ENCODE measurements at places on chromosomes 7 and 10.

DNA sequence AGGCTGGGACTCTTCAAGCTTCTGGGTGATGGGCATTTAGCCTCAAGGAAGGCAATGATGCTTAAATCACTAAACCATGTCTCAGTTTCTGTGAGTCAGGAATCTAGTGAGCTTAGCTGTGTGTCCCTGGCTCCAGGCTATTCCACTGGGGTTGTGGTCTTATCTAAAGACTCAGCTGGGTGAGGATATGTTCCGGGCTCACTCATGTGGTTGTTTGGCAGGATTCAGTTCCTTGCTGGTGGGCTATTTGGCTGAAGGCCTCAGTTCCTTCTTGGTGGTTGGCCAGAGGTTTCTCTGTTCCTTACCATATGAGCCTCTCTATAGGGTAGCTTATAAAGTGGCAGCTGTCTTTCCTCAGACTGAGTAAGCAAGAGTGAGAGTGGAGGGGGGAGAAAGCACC is 12.0 kb downstream of the EVX1 start:
- no peak for DNase-seq

DNA sequence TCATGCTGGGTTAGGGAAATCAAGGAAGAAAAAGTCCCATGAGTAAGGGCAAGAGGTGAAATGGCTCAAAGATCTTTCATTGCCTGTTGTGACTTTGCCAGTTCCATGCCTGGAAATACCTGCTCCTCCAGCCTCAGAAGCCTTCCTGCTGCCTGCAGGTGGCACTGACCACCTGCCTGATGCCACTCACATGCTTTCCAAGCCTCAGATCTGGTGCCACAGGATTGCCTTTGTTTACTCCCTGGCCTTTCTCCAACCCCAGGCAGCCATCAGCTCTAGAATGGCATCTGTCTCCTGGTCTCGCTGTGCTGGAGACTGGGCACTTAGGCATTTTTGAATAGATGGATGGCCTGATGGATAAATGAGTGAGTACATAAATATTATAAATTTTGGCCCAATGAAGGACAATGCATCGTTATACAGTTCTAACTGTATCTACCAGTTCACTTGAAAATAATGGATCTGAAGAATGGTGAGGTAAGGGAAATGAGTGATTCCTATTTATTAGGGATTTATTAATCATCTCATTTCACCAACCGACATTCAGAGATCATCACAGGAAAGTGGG is 657.2 kb downstream of the INHBA start:
- DNase-seq = no peak

DNA sequence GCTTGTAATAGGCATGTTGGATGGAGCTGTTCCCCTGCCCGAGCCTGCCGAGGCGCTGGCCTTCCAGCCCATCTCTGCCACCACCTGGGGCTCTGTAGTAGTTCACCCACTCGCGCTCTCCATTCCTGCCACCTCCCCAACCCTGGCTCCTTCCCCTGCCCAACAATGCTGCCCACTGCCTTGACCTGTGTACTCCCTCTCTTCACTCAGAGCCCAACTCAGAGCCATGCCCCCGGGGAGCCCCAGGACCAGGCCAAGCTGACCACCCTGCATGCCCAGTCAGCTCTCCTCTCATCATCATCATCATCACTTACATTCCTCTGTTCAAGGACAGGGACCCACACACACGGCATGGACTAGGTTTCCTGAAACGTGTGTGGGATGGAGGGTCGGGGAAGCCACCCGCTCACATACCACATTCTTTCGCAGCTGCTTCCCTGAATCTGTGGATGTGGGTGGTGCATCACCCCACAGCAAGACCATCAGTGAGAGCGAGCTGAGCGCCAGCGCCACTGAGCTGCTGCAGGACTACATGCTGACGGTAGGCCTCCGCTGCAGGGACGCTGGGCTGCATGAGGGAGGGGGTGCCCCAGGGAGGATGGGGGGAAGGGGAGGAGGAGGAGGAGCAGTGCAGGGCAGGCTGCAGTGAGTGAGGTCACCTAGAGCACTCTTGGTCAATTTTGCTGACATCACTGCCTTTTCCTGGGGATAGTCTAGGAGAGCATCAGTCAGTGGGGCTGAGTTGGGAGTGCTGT is 15.6 kb downstream of the NACAD start:
- no peak for DNase-seq

- DNase-seq = no peak
Observed at GRCh38 chr7:47361746-47362215, 220.1 kb downstream of the TNS3 start.

DNA sequence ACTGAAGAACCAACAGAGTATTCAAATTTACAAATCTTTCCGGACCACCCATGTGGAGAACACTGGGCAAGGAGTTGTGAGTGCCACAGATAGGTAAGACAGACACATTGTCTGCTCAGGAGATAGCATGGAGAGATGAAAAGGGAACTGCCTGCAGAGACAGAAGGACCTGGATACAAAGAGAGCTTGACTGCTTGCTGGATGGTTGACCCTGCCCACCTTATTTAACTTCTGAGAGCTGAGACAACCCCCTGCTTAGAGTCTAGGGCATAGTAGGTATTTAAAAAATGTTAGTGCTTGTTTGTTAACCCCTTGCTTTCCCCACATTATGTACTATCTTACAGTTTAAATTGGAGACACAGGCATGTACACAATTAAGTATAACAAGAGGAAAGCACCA is 314.1 kb downstream of the THSD7A start:
- no peak for DNase-seq

GRCh38 chr7:29684787-29685650 is 121.3 kb upstream of the WIPF3 start:
- peak; percentile 26 for DNase-seq

GRCh38 chr7:148058092-148058491 is 532.5 kb upstream of the C7orf33 start:
- DNase-seq = no peak

- no peak for DNase-seq
Observed at GRCh38 chr10:31605861-31606525, 287.0 kb downstream of the ZEB1 start.

GRCh38 chr10:4671451-4672145 is 154.4 kb upstream of the AKR1E2 start:
- no peak for DNase-seq

DNA sequence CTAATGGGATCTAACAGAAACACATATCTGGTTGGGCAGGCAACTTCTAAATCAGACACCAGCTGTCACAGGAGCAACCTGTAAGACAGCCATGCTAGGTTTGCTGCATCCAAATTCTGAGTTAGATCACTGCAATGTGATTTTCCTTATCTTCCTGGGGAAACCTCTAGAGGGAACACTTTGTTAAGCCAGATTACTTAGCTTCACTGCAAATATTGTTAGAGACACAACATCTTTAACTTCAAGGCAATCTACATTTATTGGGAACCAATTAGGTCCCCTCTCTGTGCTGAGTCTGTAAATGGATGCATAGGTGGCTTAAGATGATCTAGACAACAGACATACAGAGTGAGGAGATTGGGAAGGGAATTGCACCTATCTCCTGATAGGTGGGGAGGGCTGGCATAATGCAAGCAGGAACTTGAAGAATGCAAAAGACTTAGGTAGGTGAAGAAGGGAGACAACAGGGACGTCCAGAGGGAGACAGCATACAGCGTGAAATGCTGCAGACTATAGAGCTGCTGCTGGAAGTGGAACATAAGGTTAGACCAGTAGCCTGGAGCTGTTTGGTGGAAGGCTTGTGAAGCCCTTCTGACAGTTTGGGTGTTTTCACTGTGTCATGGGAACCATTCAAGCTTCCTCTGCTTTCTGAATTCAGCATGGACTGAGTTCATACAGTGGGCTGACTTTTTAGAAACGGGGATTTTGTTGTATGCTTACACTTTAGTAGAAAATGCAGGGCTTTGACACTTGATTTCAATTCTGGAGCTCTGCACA is 109.8 kb upstream of the ELMO1 start:
- DNase-seq = no peak

DNA sequence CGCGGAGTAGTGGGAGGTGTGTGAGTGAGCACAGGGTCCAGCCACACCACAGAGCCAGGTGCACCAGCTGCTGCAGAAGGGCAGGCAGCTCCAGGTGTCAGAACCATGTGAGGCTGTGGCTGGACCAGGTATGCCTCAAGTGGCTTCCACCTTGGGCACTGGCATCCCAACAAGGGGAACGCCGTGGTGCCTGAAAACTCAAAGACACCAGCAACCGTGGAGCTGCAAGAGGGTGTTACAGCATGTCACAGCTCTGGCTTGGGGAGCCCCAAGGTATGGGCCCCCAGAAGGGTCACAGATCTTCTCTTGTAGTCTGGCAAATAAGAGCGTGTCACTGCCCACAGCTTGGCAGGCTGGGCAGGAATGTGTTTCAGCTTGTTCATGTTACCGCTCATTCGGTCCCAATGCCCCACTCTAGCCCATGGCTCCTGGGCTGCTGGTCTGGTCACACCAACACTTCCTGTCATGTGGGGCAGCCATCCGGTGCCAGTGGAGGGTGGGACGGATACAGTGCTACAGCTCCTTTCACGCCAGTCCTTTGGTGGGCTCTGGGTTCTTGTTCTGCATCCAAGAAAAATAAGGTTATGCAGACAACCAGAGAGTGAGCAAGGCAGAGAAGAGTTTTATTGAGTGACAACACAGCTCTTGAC is 29.8 kb downstream of the STRA8 start:
- DNase-seq = no peak

DNA sequence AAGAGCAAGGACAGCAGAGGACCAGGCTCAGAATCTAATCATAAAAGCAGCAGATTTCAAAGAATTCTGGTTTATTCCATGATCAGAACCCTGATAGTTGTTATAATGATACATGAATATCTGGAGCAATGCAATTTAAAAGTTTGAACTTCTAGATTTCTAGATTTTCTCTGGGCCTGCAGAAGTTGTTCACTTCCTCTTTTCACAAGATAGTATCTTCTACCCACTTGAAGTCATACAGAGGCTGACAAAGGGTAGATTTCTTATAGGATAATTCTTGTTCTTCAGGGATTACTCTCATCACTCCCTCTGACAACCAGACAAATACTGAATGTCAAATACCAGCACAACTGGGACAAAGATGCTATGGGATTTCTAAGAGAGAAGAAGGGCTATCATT is 320.0 kb upstream of the ETV1 start:
- no peak for DNase-seq

DNA sequence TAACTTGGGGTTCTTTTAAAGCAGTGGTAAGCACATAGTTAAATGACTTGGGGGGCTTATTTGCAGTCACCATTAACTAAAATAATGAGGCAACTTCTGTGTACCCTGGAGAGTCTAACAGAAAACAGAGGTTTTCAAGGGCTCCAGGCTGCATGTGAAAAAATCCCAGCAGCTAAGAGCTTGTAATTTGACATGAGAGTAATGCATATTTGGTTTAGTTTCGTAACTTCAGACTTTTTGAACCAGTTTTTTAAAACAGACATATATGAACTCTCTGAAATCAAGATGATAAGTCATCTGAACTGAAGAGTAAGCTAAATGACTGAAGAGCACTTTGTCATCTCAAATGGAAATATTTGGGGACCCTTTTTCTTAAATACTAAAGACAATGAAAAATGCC is 40.2 kb upstream of the IFRD1 start:
- DNase-seq = no peak

DNA sequence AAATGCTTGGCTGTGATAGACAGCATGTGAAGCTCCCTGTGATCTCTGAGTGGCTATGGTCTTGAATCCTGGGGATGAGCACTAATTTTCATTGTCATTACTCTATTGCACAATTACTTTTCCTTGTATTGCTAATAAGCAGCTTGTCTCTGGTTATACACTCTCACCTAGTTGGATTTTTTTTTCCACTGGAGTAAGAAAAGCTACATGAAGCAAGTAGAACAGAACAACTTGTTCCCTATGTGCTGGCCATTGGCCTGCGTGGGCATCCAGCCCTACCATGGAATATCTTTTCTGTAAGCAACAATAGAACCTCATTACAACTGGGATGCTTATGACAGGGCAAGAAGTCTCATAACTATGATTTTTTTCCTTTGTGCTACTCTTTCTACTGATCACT is 807.4 kb downstream of the TNS3 start:
- no peak for DNase-seq

DNA sequence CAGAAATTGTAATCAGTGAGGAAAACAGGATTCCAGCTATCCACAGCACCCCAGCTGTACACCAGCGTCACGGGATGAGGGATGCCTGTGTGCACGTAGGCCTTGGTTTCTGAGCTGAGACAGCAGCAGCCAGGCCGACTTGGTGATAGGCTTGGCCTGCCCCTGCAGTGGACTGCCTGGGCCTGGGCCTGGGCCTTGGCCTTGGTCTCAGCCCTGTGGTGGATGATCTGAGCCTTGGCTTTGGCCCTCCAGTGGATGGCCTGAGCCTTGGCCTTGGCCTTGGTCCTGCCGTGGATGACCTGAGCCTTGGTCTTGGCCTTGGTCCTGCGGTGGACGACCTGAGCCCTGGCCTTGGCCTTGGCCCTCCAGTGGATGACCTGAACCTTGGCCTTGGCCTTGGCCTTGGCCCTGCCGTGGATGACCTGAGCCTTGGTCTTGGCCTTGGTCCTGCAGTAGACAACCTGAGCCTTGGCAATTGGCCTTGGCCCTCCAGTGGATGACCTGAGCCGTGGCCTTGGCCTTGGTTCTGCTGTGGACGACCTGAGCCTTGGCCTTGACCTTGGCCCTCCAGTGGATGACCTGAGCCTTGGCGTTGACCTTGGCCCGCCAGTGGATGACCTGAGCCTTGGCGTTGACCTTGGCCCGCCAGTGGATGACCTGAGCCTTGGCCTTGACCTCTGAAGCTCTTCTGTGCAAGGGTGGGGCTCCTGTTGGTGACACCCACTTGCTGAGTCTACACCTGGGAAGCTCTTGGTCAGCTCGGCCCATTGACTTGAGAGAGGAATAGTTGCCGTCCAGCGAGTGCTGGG is 93.8 kb downstream of the CUX1 start:
- no peak for DNase-seq

DNA sequence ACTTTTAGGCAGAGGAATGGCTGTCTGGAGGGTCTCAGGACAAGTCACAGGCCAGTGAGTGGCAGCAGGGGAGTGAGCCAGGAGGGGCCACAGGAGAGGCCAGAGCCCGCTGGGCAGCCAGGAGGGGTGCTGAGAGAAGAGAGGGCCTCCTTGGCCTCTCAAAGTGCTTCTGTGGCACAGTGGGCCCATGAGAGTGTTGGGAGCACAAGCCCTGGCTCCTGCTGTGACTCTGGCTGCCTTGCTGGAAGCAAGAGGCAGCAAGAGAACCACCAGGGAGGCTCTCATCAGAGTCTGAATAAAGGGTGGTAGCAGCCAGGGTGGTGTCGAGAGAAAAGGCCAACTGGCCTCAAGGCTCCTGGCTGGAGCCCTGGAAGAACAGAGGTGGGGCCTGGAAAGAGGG is 91.1 kb downstream of the VOPP1 start:
- DNase-seq = no peak

GRCh38 chr10:35992107-35992506 is 350.0 kb upstream of the FZD8 start:
- no peak for DNase-seq

- no peak for DNase-seq
Observed at GRCh38 chr10:50152792-50153272, 85.1 kb downstream of the WASHC2A start.

- DNase-seq = no peak
Observed at GRCh38 chr7:82449910-82450309, 6.3 kb upstream of the CACNA2D1 start.
